ENCODE measurements at places on chromosomes 3 and 15. TPM values are rescaled to one million over a fixed set of nuclear protein-coding genes. Genes with fewer than 3 reads are reported as not detected.

The GALNT15 gene
- 10.4 TPM for total RNA-seq

The SLC12A1 gene
- total RNA-seq, result 1.9 TPM

The SLC35G2 gene
- 36.4 TPM for total RNA-seq

The AGBL1 gene
- 1.1 TPM for total RNA-seq

The APBA2 gene
- total RNA-seq, result 72.6 TPM

The C3orf22 gene
- total RNA-seq, result not detected

The CYP8B1 gene
- total RNA-seq, result not detected

The GOLGA6L7 gene
- not detected for total RNA-seq

The PARP14 gene
- total RNA-seq, result 40.3 TPM

The GOLGA6L10 gene
- total RNA-seq, result 4.0 TPM

The DAZL gene
- total RNA-seq, result 0.06 TPM

The MAPKAPK3 gene
- total RNA-seq, result 12.4 TPM

The HRG gene
- 0.11 TPM for total RNA-seq

- peaks cover 9% of the 10 kb centered on the region for H3K4me1 ChIP-seq
- no peaks in the 10 kb centered on the region for H3K27me3 ChIP-seq
- H3K27ac ChIP-seq, result peak overlapping the region; percentile 85
- H3K36me3 ChIP-seq, result peaks cover 4% of the 10 kb centered on the region
- H3K4me3 ChIP-seq, result peak overlapping the region; percentile 80
Measured at GRCh38 chr3:5187920-5188418, 462 bp downstream of the EDEM1 start.

GRCh38 chr3:55860049-55860721, 373.1 kb upstream of the WNT5A start:
- H3K36me3 ChIP-seq, result no peaks in the 10 kb centered on the region
- DNase-seq, result peak; percentile 70
- H3K4me3 ChIP-seq, result no peak overlapping the region
- H3K27ac ChIP-seq, result no peak overlapping the region

GRCh38 chr3:107690522-107691138, 167.9 kb downstream of the BBX start:
- H3K27ac ChIP-seq, result no peak overlapping the region
- no peaks in the 10 kb centered on the region for H3K4me1 ChIP-seq
- H3K27me3 ChIP-seq, result no peaks in the 10 kb centered on the region
- peak; percentile 88 for DNase-seq
- H3K36me3 ChIP-seq, result no peaks in the 10 kb centered on the region

- H3K27ac ChIP-seq, result no peak overlapping the region
- no peak for DNase-seq
- H3K4me1 ChIP-seq, result no peaks in the 10 kb centered on the region
- H3K36me3 ChIP-seq, result no peaks in the 10 kb centered on the region
- no peak overlapping the region for H3K4me3 ChIP-seq
Measured at GRCh38 chr15:81511138-81511537, 137.1 kb upstream of the TMC3 start.

GRCh38 chr15:92161039-92161670, 232.5 kb upstream of the ST8SIA2 start:
- peaks cover 8% of the 10 kb centered on the region for H3K36me3 ChIP-seq
- H3K4me3 ChIP-seq, result no peak overlapping the region
- H3K27me3 ChIP-seq, result no peaks in the 10 kb centered on the region
- no peak overlapping the region for H3K27ac ChIP-seq
- DNase-seq, result no peak
- H3K4me1 ChIP-seq, result peaks cover 12% of the 10 kb centered on the region

DNA sequence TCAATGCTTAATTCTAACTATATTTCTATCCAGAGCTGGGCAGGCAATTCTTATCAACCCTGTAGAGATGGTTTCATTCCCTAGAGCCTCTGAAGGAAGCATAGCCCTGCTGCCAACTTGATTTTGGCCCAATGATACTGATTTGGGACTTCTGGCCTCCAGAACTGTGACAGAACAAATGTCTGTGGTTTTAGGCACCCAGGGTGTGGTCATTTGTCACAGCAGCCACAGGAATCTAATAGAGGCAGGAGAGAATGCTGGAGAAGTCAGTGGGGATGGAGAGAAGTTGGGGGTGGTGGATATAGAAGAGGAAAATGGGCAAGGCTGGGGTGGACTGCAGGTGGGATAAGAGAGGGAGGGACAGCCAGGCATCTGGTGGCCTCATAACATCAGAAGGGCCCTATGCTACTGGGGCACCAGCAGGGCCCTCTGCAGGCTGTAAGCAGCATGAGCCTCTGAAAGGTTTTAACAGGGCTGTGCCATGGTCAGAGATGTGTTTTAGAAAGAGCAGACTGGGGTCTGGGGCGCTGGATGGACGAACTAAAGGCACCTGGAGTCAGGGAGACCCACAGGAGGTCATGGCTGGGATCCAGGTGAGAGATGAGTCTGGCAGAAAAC, 19.8 kb downstream of the MRPS11 start:
- H3K27ac ChIP-seq, result no peak overlapping the region
- DNase-seq, result no peak
- no peaks in the 10 kb centered on the region for H3K36me3 ChIP-seq

DNA sequence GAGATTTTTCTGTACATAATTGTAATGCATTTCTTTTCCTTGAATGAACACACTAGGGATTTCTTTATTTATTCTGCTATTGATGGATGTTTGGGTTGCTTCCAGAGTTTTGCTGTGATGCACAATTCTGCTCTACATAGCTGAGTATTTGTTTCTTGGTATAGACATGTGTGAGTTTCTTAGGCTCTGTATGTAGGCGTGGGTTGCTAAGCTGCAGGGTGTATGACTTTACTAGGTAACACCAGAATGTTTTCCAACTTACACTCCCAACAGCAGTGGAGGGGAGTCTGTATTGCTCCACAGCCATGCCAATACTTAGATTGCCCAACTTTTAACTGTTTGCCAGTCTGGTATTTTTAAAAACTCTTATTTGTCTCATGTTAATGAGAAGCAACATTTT, 155.5 kb upstream of the TNIK start:
- H3K4me3 ChIP-seq, result no peak overlapping the region
- H3K36me3 ChIP-seq, result no peaks in the 10 kb centered on the region
- peaks cover 4% of the 10 kb centered on the region for H3K4me1 ChIP-seq
- DNase-seq, result peak; percentile 26
- H3K27ac ChIP-seq, result no peak overlapping the region
- no peaks in the 10 kb centered on the region for H3K27me3 ChIP-seq

DNA sequence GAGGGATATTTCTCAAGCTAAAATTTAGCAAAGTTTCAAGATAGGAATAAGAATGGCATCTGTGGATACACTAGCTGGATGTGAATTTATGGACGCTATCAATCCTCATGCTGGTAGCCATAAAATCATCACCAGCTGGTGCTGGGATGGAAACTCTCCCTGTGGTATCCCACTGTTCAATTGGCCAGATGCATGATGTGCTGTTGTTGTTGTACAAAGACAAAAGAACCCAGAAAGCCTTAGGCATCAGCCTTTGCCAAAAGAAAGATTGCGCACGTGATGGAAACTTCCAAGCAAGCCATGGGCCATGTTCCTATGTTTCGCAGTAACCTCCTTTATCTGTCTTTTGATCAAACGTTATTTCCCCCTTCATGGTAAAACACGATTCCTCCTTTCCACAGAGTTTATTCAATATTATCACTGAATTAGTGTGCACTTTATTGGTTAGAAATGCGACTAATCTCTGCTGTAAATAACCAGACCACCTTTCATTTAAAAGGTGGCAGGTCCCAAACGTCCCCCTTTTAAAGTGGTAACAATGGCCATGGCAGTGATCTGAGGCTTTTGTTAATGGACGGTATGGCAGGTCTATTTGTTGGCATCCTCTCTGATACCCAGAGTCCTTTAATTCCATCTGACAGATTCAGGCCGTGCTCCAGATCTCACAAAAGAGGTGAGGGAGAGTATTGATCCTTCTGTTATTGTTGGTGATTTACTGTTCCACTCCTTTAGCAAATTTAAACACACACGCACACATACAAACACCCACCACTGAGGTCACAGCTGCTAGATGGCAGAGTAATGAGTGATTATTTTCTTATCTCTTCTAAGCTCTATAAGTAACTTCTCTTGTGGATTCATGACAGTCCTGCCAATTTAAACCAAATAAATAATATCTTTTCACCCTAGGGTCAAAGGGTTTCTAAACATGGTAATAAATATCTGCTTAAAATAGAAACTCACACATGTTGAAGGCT, 291.2 kb upstream of the KCNMB2 start:
- peak; percentile 91 for DNase-seq
- H3K27me3 ChIP-seq, result no peaks in the 10 kb centered on the region
- H3K36me3 ChIP-seq, result no peaks in the 10 kb centered on the region
- no peak overlapping the region for H3K4me3 ChIP-seq

GRCh38 chr15:57376696-57377477, 582 bp downstream of the CGNL1 start:
- peak overlapping the region; percentile 58 for H3K4me3 ChIP-seq
- peak overlapping the region; percentile 31 for H3K27ac ChIP-seq

DNA sequence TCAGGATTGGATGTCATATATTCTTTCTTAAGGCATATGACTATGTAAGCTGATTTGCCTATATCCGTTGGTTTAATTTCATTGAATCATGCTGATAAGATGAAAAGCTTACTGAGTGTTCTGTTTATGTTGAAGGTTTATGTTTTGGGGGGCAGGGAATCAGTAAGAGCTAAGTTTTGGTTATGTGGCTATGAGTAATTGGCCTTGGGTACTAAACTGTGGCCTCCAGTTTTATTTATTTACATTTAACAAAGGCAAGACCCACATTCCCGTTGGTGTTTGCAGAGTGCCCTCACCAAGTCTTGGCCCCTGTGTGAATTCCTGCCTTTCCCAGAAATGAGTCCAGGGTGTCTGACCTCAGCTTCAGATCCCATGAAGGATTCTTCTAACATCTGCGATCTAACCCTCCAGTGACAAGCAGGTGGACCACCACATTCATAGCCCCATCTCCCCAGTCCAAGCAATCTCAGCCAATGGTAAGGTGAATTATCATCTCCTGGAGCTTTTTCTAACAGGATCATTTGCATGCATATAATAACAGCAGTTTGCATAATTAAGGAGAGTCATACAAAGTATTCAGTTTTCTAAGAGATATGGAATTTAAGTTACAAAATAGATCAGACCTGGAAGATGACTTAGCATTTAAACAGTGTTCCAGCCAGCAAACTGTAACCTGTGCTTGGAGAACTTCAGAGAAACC, 27.4 kb downstream of the GLDN start:
- H3K36me3 ChIP-seq, result no peaks in the 10 kb centered on the region
- H3K27me3 ChIP-seq, result no peaks in the 10 kb centered on the region
- H3K27ac ChIP-seq, result no peak overlapping the region

GRCh38 chr15:81061490-81062253, 60.9 kb downstream of the TLNRD1 start:
- no peaks in the 10 kb centered on the region for H3K36me3 ChIP-seq
- no peak overlapping the region for H3K27ac ChIP-seq
- DNase-seq, result no peak

DNA sequence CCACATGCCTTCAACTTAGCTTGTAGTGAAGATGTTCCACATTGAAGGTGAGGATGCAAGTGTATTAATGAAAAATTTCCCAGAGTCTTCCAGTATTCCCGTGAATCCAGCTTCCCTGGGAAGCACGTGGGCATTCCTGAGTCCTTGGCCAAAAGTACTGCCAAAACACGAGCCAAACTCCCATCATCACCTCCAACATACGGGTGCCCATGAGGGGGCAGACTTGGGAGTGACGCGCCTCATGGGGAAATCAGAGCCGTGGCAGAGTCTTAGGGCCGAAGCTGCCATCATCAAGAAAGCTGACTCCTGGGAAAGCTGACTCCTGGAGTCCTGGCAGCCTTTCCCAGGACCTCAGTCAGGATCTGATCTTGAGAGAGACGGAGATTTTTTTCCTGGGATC, 20.1 kb upstream of the TM2D3 start:
- no peak overlapping the region for H3K4me3 ChIP-seq
- H3K4me1 ChIP-seq, result no peaks in the 10 kb centered on the region
- DNase-seq, result no peak
- H3K27ac ChIP-seq, result no peak overlapping the region

DNA sequence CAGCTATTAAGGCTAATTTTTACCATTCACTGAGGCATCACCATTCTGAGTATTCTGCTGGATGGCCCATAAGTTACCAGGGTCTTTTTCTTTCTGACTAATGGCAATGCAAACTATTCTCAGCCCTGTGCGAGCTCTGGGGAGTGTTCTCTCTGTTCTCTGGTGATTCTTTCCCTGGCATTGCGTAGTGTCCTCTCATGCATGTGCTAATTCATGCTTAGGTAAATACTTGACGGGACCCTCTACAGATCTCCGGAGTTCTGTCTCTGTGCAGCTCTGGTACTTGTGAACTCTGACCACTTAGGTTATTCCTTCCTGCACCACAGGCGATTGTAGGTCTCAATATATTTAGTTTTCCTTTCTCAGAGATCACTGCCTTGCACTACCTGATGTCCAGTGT, 34.8 kb downstream of the UBE2E1 start:
- H3K36me3 ChIP-seq, result no peaks in the 10 kb centered on the region
- H3K4me1 ChIP-seq, result no peaks in the 10 kb centered on the region
- no peak overlapping the region for H3K4me3 ChIP-seq

- no peak for DNase-seq
- H3K4me3 ChIP-seq, result no peak overlapping the region
- peaks cover 17% of the 10 kb centered on the region for H3K4me1 ChIP-seq
- no peak overlapping the region for H3K27ac ChIP-seq
- no peaks in the 10 kb centered on the region for H3K36me3 ChIP-seq
- H3K27me3 ChIP-seq, result no peaks in the 10 kb centered on the region
Measured at GRCh38 chr3:135034891-135035440, 239.9 kb downstream of the EPHB1 start.

GRCh38 chr15:24862726-24863521, 91.9 kb upstream of the SNRPN start:
- H3K36me3 ChIP-seq, result no peaks in the 10 kb centered on the region
- H3K27me3 ChIP-seq, result no peaks in the 10 kb centered on the region
- H3K27ac ChIP-seq, result no peak overlapping the region

Measured in spinal cord (tissue), 10 donors.